Stimulated activated CD8-positive, alpha-beta memory T cell treated with anti-CD3 and anti-CD28 coated beads, Interleukin-4, amount 100 ng/mL, for 1 hour (primary cell): ENCODE measurements at places on chromosomes 7 and 10.

GRCh38 chr7:125670926-125671572, 741.4 kb upstream of the POT1 start:
- DNase-seq, result no peak

GRCh38 chr7:47763063-47763974, 181.4 kb upstream of the TNS3 start:
- DNase-seq, result no peak

DNA sequence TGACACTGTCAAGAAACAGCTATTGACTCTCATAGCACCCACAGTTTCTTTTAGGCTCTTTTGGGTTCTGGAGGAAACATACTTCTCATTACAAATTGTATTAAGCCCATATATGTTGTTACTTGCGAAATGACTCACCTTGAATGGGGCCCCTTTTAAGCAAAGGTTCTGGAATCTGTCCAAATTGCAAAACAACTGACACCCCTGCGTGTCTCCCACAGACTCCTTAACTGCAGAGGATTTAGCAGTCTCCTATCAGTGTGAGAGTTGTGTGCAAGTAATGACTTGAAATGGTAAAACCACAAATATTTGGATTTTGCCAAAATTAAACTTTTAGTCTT, 192.3 kb downstream of the DNAJC1 start:
- DNase-seq, result no peak

DNA sequence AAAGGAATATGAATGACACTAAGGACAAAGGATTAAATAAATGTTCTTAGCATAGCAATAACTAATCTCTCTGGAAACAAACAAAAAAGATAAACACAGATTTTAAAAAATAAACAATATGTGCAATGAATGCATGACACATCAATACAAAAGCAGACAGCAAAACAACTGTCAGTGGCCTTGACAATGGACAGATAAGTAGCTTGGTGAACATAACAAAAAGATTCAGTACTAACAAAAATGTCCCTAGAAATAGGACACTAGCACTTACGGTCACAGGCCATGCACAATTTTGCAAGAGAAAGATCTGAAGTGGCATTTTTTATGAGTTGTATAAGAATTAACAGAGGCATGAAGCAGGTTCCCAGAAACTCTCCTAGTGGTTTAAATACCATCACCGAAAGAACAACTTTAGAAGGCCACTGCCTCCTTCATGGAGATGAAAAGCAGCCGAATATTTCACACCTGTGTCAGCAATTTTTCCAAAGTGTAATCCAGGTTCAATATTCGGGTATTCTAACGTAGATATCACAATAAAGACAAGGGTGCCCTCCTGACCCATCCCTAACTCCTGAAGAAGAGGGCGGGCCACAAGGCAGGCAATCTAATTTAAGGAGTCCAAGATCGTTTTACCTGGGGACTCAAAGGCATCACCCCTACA, 231.3 kb upstream of the MKLN1 start:
- DNase-seq, result no peak

GRCh38 chr10:30915146-30915545, 116.5 kb downstream of the ZNF438 start:
- DNase-seq, result no peak

DNA sequence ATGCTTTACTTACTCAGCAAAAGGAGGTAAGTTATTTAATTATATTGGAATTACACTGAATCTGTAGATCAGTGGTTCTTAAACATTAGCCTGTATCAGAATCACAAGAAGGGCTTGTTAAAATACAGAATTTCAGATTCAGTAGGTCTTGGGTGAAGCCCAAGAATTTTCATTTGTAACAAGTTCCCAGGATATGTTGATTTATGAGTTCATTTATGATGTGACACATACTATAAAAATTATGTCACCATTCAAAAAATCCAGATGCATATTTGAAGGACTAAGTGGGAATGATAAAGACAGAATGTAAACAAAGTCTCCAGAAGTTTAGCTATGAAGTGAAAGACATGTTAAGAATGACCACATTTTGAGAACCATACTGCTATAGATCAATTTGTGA, 52.3 kb downstream of the HECTD2 start:
- DNase-seq, result no peak

GRCh38 chr10:101292194-101293006, 61.6 kb upstream of the BTRC start:
- no peak for DNase-seq

DNA sequence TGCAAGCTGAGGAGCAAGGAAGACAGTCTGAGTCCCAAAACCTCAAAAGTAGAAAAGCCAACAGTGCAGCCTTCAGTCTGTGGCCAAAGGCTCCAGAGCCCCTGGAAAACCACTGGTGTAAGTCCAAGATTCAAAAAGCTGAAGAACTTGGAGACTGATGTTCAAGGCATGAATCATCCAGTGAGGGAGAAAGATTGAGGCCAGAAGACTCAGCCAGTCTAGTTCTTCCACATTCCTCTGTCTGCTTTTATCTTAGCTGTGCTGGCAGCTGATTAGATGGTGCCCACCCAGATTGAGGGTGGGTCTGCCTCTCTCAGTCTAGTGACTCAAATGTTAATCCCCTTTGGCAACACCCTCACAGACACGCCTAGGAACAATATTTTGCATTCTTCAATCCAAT, 20.1 kb upstream of the MDFIC start:
- DNase-seq, result no peak
